ENCODE measurements at places on chromosomes 4 and X. TPM values are rescaled to one million over a fixed set of nuclear protein-coding genes. Genes with fewer than 3 reads are reported as not detected.

GRCh38 chrX:129783291-129783713, 3.6 kb downstream of the SASH3 start:
- no peak for DNase-seq

GRCh38 chr4:104421566-104421965, 73.1 kb downstream of the CXXC4 start:
- DNase-seq: no peak

DNA sequence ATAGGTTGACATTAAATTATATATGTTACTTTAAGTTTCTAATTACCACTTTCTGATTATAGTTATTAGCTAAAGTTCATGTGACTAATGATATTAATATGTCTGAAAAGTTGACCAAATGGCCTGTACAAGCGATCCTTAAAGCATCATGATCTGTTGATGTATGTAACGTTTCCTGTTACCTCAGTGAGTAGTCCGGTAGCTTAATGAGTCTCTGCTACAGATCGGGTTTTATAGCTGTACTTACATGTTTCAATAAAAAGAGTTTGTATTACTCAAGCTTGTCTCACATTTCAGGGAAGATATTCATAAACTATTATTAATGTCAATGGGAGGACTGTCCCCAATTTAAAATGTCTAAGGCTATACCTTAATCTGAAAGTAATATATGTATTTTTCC, 246.3 kb downstream of the PPP3CA start:
- no peak for DNase-seq

- DNase-seq: no peak
Observed at GRCh38 chrX:40849906-40850823, 114.8 kb upstream of the MED14 start.

YIPF7 gene
- not detected for total RNA-seq

Measured in mesothelial cell of epicardium (in vitro differentiated cells).